ENCODE measurements at places on chromosomes 1 and 21.

DNA sequence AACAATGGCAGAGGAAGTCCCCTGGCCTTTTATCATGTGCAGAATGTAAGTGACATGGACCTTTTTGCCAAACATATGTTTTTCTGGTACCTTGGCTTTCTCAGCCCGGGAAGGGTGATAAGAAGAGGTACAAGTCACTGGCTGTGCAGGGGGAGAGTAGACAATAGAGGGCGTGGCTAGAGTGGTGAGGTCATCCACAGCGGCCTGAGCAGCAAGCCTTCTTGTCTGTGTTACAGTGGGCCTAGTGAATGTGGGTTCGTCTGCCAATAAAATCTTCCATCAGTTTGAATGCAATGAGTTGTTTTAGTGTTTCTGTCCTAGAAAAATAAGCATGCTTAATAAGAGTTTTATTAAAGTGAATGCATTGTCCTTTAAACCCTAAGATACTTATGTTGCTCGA is 59.0 kb upstream of the PGD start:
- peak; percentile 48 for DNase-seq

- DNase-seq = no peak
Observed at GRCh38 chr21:44516828-44517174, 23.2 kb downstream of the KRTAP10-1 start.

- no peak for DNase-seq
Observed at GRCh38 chr1:244318512-244318911, 133.2 kb downstream of the ADSS2 start.

DNA sequence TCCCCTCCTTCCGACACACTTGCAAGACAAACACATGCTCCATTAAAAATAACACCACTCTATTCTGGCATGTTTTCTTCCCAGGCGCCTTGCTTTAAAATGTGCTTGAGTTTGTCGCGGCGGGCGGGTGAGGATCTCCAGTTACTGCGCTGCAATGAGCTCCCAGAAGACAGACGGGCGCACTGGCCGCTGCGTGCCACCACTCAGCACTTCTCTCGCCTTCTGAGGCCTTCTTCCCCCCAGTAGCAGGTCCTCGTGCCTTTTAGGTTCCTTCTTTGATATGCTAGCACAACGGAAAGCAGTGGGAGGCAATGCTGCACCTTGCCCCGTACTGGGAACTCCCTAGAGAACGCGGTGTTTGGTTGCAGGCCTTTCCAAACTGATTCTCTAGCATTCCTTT is 279.5 kb upstream of the NR5A2 start:
- no peak for DNase-seq

GRCh38 chr1:87588495-87588894 is 259.8 kb downstream of the LMO4 start:
- no peak for DNase-seq

- no peak for DNase-seq
Observed at GRCh38 chr1:223006917-223007648, 136.0 kb downstream of the TLR5 start.

DNA sequence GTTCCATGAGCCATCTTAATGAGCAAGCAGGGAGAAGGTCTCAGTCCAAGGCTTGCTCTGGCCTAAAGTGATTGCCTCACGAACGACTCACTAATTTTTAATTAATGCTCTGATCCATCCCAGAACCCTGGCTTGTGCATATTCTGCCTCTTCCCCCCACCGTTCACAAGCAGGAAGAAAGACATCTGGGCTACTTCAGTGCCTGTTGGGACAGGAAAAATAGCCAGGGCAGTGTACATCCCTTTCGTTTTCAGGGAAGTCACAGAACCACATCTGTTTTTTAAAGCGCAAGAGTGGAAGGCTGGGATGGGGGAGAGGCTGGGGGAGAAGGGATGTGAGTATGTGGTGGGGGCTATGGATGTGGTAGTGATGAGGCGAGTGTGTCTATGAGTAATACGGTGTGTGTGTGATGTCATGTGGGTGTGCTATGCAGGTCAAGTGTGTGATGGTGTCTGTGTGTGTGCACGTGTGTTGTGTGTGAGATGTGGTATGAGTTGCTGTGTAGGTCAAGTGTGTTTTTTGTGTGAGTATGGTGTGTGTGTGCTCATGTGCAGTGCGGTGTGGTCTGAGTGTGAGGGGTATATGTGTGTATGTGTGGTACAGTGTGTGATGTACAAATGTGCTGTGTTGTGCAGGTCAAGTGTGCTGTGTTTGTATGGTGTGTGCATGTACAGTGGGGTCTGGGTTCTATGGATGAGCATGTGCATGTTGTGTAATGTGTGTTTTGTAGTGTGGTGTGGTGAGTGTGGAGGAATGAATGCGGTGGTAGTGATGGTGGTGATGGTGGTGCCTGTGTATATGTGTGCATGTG is 64.9 kb upstream of the SYT6 start:
- no peak for DNase-seq

DNA sequence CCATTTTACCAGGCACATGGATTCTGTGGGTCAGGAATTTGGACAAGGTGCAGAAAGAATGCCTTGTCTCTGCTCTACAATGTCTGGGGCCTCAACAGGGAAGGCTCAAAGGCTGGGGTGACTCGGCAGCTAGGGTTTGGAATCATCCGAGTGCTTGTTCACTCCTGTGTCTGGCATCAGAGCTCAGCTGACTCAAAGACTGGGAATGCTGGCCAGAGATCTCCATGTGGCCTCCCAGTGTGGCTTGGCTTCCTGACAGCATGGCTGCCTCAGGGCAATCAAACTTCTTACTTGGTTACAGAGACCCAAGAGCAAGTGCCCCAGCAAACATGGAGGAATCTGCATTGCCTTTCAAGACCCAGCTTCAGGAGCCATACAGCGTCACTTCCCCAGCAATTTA is 110.5 kb downstream of the TOMM20 start:
- DNase-seq = peak; percentile 99
